Right forelimb (tissue), 1 donor: ENCODE measurements at places on chromosomes 3 and 15.

DNA sequence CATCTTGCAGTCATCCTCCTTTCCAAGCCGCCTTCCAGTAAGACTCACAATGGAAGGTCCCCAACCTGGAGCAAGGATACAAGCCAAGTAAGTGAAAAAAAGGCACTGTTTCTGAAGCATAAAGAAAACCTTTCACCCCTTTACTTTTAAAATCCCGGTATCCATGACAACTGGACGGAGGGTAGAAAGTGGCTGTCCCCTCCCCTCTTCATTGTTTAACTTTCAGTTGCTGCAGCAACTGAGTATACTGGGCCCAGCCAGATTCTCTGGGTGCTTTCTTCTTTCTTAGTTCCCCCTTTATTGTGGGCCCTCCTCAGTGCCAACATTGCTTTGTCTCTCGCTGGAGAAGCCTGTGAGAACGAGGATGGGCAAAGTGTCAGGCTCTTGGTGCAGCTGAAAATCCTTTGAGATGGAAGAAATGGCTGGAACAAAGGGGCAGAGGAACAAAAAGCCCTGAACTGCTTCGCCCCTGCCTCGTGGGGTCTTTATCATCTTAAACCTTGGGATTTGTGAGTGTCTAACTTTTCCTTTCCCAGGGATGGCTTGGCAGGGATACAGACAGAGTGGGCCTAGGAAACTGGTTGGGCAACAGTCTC is 224.0 kb upstream of the RGMA start:
- DNase-seq: no peak

- DNase-seq: no peak
Observed at GRCh38 chr15:92637626-92638025, 17.9 kb downstream of the FAM174B start.

- no peak for DNase-seq
Observed at GRCh38 chr15:74988007-74988800, 7.2 kb upstream of the SCAMP5 start.

DNA sequence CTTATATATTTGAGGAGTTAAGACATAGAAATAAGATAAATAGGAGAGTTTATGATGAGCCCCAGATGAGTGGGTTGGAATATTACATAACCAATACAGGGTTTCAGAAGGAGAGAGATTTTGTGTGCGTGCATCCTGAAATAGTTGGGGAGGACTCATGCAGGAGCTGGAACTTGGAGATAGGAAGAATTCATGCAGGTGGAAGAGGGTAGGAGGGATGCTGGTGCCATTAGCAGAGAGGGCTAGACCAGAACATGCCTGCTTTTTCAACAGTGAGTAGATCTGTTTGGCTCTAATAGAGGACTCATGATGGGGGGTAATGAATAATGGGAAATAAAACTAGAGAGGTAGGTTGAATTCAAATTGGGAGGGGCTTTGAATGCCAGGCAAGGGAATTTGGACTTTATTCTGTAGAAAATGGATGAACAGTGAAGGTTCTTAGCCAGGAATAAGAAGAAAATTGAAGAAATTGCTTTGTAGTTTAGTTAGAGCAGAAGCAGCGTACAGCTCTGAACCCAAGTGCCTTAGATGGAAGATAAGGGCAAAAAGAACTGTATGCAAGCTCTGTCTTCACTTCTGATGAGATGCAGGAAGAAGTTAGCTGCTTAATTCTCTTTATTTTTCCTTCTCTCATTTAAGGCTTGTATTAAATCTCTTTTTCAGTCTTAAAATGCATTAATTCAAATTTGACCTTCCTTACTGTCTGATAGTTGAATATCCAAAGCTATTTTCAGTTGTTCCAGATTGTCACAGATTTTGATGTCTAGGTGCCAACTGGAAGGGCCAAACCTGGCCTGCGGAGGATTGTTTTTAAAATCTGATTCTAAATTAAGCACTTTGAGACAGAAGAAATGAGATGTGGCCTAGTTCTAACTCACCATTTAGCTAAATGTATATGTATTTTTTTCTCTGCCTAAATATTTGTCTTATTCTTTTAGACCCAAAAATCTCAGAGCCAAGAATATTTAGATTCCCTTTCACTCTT is 86.3 kb downstream of the PPM1L start:
- no peak for DNase-seq

- no peak for DNase-seq
Observed at GRCh38 chr15:96264351-96264798, 66.1 kb upstream of the NR2F2 start.

DNA sequence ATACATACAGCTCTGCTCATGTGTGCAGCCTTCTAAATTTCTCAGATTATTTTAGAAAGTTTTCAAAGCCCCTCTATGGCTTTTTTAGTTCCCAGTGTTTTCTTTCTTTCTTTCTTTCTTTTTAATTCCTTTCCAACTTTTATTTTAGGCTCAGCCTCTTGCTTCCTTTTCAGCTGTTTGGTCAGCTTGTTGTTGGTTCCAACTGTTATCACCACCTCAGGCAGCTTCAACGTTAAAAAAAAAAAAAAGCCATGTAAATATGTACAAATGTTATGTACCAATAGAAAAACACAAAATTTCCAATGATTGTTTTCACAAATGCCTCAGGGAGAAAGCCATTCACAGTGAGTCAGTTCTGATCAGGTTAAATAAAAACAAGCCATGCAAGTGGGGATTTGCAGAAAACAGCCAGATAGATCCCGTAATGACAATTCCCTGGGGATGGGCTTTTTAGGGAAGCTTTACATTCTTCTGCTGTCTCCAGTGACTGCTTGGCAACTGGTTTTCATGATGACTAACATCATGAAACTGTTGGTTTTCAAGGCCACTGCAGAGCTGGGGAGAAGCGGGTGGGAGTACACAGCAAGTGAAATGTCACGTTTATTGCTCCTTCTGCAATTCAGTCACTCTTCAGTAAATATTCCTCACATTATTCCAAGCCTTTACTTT is 908.4 kb downstream of the EPHA3 start:
- no peak for DNase-seq
